ENCODE measurements at places on chromosomes 1 and 21. TPM values are rescaled to one million over a fixed set of nuclear protein-coding genes. Genes with fewer than 3 reads are reported as not detected.

WDR77 gene
- 40.7 TPM for polyA plus RNA-seq

ANXA9 gene
- polyA plus RNA-seq: 14.3 TPM

PLEKHA6 gene
- polyA plus RNA-seq: 56.4 TPM

GRCh38 chr1:241125286-241125685, 231.7 kb downstream of the RGS7 start:
- no peak for DNase-seq

DNA sequence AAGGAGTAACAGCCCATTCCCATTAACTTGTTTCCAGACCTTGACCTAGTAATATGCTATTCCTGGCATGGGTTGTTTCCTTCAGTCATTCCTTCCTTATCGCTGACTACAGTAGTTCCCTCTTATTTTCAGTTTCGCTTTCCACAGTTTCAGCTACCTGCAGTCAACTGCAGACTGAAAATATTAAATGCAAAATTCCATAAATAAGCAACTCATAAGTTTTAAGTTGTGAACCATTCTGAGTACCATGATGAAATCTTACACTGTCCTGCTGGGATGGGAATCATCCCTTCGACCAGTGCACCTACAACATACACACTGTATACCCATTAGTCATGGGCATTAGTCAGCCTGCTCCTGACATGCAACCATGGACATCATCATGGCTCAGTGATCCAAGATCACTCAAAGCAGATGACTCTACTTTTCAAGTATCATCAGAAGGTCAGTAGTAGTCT, 66.7 kb downstream of the CCDC30 start:
- DNase-seq: no peak

DNA sequence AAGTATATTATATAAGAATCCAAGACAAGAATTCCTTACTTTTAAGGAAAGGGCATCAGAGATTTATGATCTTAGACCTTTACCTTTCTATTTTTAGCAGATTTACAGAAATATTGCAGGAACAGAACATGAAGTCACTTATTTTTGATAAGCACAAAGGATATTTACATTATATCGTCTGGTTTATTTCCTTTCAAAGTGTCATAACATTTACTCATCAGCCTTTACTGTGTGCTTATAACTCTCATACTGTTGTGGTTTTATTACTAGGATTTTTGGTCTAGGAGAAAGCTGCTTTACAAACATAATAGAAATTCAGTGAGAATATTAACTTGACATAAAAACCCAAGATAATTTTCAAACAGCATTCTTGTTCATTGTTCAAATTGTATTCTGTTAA, 47.6 kb downstream of the APP start:
- DNase-seq: no peak

DNA sequence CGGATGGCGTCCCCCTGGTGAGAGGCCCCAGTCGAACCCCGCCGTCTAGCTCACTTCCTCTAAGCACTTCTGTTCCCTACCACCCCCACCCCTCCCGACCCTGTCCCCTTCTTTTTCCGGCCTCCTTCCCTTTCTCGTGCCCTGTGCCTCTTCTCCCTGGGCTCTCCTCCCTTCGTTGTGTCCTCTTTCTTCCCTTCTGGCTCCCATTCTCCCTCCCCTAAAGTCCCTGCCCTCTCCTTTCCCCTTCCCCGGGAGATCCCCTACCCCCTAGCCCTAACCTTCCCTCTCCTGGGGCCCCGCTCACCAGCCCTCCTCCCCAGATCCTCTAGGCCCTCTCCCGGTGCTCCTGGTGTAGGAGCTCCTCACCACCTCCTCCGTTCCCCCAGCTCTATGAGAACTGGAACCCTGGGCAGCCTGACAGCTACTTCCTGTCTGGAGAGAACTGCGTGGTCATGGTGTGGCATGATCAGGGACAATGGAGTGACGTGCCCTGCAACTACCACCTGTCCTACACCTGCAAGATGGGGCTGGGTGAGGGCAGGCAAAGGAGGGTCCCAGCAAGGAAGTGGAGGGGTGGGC, 15.9 kb downstream of the BCAN start:
- DNase-seq: no peak

DNA sequence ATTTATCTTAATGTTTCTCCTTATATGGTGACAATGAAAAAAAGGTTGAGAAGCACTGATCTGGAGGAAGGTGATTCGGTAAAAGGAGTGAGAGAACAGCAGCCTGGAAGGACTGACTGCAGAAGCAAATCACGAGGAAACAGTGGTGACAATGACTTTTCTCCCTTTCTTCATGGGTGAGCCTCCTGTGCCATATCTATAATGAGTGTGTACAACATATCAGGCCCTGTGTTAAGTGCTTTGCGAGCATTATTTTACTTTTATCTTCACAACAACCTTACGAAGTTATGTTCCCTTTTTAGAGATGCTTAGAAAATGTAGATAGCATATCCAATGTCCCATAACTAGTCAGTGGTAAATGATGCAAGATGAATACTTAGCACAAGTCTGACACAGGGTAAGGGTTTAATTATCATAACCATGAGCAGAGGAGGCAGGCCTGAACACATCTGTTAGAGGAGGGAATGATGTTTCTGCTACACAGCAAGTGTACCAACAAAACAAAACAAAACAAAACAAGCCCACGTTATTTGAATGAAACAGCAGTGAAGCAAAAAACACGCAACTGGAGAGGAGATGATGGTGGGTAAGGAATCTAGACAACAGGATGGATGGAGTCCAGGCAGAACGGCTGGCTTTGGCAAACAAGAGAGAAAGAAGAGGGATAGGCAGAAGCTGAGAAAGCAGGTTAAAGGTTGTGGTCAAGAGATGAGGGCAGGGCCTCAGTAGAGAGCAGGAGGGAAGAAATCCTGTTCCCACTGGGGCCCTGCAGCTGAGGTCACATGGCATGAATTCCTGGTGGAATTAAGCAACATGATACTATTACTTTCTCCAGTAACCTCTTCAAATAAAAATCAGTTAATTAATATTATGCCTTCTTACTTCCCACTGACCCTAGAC, 29.6 kb downstream of the GNG12 start:
- DNase-seq: no peak

GRCh38 chr21:37936010-37936785, 19.9 kb upstream of the KCNJ6 start:
- DNase-seq: no peak

- no peak for DNase-seq
Measured at GRCh38 chr1:181179279-181179986, 90.9 kb downstream of the IER5 start.

DNA sequence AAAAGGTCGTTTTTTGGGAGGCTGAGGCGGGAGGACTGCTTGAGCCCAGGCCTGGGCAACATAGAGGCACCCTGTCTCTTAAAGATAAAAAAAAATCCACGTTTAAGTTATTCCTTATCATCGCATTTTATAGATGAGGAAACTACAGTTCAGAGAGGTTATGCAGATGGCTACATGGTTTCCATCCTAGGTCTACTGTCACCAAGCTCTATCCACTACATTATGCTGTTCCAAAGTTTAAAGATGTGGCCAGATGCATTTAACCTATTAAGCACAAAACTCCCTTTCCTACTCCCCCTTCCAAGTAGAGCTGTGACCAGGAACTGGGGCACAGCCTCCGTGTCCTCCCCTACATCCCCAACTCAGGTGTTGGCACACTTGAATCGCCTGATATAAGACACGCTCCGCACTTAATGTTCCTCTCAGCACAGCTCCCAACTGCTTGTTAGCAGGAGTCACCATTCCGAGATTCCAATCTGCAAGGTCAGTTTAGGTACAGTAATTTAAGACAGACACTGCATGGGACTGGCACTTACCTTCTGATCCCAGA, 1.3 kb downstream of the TAF5L start:
- DNase-seq: peak; percentile 0

DNA sequence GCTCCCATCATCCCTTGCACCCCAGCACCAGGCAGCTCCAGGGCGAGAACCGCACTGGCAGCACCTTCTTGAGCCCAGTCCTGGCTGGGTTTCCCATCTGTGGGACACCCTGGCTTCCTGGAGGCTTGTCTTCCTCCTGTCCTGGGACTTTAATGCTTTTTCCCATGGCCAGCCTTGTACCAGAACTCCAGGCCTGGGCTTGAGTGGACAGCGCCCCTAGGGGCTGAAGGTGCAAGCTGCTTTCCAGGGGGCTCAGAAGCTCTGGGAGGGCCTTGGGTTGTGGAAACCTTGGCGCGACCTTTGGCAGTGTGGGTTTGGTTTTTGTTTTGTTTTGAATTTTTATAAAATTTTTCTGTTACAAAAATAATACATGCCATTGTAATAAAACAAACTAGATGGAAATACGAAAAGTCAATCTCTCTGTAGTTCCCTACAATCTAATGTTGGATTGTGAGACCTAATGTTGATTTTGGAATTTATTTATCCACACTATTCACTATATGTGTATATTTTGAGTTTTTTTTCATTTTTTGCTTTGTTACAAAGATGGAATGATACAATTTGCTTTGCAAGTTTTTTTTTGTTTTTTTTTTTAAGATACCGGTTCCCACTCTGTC, 33.8 kb upstream of the RPL11 start:
- peak; percentile 48 for DNase-seq

DNA sequence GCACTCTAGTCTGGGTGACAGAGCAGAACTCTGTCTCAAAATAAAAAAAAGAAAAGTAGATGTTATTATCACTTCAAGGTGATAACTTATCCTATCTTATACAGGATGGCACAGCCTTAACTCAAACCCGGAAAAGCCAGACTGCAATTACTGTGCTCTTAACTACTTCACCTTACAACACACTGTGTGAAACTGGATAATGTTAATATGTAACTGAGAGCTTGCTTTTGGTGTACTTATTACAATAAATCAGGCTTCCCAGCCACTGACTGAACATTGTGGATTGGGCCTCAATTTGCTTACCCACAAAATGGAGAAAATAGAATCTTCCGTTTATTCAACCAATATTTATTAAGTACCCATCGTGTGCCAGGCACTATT, 1.4 kb downstream of the ORC1 start:
- no peak for DNase-seq

GRCh38 chr21:33870768-33871167, 44.8 kb downstream of the ATP5PO start:
- DNase-seq: no peak

GRCh38 chr1:185906186-185906585, 172.0 kb downstream of the HMCN1 start:
- no peak for DNase-seq

DNA sequence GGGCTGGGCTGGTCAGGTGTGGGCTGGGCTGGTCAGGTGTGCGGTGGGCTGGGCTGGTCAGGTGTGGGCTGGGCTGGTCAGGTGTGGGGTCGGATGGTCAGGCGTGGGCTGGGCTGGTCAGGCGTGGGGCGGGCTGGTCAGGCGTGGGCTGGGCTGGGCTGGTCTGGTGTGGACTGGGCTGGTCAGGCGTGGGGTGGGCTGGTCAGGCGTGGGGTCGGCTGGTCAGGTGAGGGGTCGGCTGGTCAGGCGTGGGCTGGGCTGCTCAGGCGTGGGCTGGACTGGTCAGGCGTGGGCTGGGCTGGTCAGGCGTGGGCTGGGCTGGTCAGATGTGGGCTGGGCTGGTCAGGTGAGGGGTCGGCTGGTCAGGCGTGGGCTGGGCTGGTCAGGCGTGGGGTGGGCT, 5.8 kb upstream of the FNDC10 start:
- no peak for DNase-seq

DNA sequence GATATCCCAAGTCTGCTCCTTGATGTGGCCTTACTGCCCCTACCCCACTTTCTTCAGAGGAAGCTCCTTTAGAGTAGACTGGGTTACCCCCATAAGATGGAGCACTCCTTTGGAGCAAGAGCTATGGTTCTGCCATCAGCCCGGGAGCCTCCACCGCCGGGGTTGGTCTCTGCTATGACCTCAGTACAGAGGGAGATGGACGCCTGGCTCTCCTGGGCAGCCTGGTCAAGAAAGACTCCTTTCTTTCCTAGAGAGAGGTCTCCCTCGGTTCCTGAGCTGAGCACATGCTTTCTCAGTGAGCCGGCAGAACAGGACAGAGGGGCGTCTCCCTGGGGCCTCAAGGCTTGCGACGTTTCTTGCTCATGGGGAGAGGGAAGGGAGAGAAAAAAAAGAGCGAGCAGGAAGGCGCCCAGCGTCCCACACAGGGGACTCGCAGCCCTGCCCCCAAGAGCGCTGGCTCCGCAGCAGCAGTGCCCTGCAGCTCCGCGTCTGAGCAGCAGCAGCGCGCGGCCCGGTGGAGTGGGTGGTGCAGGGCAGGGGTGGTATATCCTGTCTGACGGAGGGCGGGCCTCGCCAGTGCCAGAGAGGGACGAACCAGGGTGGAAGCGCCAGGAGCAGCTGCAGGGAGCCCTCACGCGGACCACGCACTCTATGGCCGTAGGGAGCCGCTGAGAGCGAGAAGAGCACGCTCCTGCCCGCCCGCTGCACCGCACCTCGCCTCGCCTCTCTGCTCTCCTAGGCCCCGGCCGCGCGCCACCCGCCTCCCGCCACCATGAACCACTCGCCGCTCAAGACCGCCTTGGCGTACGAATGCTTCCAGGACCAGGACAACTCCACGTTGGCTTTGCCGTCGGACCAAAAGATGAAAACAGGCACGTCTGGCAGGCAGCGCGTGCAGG, at the start of gene PKP1:
Gene PKP1, plus strand, starts transcription at position 576 of the 899 bp plus-strand sequence. Its CDS starts 197 bp downstream, at position 773.
- no peak for DNase-seq

DNA sequence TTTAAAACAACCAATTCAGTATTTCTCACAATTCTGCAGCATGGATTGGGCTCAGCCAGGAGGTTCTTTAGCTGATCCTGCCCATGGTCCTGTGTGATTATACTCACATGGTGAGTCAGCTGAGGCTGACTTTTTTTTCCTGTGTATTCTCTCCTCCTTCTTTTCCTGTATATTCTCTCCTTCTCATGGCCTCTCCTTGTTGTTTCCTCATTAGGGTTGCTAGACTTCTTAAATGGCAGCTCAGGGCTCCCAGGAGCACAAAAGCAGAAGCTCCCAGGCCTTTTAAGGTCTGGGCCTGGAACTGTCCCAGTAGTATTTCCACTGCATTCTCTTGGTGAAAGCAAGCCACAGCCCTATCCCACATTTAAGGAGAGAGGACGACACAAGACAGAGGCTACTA, 26.8 kb downstream of the VANGL1 start:
- no peak for DNase-seq

- no peak for DNase-seq
Measured at GRCh38 chr1:199866210-199866617, 161.3 kb upstream of the NR5A2 start.

GRCh38 chr1:231183639-231184590, 22.1 kb downstream of the TRIM67 start:
- no peak for DNase-seq

DNA sequence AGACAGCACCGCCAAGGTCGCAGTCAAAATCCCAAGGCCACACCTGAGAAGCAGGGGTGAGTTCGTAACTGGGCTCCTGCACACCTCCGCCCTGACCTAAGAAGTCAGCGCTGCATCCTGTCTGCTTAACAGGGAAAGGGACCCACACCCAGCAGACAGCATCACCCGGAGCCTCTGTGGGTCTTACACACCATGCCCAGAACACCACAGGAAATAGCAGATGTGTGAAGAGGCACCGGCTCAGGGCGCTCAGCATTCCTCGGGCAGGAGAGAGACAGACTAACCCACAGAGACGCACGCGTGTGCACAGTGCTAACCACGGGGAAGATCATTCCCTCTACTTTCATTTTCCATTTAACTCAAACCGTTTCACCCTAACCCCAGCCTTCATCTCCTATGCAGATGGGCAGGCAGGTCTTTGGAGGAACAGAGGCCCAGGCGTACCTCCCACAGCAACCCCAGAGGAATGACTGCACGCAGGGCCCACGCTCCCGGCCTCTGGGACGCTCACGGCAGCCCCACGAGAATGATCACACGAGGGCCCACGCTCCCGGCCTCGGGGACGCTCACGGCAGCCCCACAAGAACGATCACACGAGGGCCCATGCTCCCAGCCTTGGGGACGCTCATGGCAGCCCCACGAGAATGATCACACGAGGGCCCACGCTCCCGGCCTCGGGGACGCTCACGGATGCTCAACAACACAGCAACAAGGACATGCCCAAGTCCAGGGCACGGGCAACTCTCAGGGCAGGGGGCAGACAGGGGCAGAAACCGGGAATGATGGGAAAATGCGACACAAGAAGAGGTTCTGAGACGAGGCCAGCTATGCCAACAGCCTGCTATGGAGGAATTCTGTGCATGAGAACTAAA, 20.9 kb downstream of the POFUT2 start:
- DNase-seq: no peak

All from renal cortex interstitium (tissue), 15 donors.